Esophagus mucosa (tissue), 1 donor: ENCODE measurements at places on chromosomes 12 and 14.

DNA sequence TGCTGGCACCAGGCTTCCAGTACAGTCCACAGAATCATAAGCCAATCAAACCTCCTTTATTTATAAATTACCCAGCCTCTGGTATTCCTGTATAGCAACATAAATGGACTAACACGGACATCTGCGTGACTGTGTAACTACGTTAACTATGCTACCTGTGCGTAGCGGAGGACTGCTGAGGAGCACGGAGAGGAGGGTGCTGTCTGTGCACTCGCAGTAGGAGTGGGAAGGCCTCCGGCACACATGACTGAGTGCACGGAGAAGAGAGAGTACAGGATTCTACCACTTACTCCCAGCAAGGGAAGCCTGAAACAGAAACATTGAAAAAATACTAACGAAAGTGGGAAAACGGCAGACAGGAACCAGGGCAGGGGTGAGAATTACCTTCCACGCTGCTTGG, 22.9 kb downstream of the RAD52 start:
- ATAC-seq: no peak

DNA sequence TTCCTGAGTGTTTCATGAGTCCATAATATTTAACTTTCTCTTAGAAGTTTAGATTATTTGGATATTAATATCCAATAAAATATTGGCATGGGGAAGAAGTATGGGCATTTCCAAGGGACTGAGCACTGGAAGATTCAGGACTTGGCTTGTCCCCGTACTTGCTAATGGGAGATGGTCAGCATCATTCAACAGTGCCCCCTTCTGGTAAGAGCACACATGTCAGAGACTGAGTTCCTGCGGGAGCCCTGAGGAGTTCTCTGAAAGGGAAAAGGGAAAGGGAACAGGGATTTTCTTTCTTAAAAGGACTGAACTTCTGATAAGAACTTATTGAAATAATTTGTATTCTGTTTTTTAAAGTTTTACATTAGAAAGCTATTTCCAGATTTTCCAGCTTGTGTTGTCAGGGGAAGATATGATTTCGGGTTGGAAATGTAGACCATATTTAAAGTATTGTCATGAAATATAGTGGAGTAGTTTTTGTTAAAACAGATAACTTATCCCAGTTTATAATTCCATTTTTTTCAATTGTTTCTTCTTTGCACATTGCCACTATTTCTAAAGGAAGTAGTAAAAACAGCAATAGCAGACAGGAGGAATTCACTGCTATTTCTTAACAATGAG, 59.8 kb upstream of the C12orf71 start:
- peak; percentile 78 for ATAC-seq

DNA sequence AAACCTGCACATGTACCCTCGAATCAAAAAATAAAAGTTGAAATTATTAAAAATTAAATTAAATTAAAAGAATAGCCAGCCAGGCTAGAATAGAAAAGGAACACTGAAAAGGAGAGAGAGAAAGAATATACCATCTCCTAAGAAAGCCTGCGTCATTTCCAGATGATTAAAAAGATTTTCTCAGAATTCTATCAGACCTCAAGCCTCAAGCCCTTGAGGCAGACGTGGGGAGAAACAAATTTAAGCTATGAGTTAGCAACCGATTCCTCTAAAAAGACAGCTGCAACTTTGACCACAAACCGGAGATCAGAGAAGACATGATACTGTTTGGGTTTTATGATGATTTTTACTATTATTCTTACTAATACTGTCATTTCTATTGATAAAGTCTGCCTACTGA, 138.3 kb downstream of the KSR2 start:
- ATAC-seq: no peak

- no peak for ATAC-seq
Observed at GRCh38 chr14:24971255-24971654, 78.7 kb downstream of the STXBP6 start.

GRCh38 chr12:76560086-76560491, 518 bp upstream of the OSBPL8 start:
- no peak for ATAC-seq

DNA sequence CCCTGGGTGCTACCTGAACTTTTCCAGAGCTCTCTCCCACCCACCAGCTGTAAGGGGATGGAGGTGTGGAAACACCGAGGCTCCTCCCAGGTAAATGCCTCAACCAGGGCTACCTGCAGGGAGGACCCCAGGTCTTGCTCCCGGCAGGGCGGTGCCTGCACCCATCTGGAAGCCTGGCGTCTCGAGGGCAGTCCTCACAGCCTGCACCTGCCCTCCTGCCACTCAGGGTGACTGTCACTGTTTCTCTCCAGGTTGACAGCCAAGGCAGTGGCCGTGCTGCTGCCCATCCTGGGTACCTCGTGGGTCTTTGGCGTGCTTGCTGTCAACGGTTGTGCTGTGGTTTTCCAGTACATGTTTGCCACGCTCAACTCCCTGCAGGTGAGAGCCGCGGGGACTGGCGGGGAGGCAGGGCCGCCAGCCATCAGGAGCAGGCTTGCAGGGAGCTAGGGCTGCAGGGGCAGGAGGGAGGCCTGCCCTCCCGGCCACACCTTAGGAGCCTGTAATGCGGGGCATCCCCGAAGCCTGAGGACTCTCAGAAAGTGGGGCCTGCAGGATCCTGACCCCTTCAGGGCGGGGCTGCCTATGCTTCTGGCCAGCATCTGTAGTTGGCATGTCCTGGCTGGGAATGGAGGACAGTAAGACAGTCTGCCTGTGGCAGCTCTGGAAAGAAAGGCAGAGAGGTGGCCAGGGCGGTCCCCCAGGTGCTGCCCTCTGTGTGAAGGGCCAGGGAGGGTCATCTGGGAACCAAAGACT, 182.3 kb downstream of the ADGRD1 start:
- ATAC-seq: no peak

GRCh38 chr14:50736932-50737419, 68.9 kb upstream of the SAV1 start:
- no peak for ATAC-seq

GRCh38 chr14:101151226-101151926, 247.9 kb upstream of the RTL1 start:
- ATAC-seq: peak; percentile 87

GRCh38 chr12:24803430-24804245, 145.3 kb downstream of the BCAT1 start:
- no peak for ATAC-seq

- no peak for ATAC-seq
Observed at GRCh38 chr14:43105305-43105704, 1401.8 kb downstream of the FSCB start.

GRCh38 chr12:31257784-31258183, 68.2 kb downstream of the SINHCAF start:
- no peak for ATAC-seq

DNA sequence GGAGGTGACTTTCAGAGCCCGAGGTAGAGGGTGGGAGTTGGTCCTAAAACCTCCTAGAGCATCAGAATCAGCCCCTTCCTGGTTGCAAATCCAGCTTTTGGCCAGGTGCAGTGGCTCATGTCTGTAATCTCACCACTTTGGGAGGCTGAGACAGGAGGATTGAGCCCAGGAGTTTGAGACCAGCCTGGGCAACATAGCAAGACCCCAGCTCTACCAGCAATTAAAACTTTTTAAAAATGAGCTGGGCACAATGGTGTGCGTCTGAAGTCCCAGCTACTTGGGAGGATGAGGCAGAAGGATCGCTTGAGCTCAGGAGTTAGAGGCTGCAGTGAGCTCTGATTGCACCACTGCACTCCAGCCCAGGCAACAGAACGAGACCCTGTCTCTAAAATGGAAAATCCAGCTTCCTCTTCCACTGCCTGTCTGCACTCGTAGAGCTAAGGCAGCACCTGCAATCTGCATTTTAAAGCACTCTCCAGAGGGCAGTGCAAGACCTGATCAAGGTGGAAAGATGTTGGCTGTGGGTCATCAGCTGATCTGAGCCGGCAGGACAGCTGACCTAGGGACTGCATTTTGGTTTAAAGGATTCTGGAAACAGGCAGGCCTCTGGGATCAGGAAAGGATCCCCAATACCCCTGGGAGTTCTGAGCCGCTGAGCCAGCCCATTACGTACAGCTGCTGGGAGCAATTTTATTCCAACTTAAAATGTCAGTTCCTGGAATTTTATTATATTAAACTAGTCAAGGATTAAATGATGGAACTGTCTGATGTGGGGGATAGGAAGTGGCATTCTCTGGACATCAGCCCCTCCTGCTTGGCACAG, 1.8 kb upstream of the TESC start:
- no peak for ATAC-seq

DNA sequence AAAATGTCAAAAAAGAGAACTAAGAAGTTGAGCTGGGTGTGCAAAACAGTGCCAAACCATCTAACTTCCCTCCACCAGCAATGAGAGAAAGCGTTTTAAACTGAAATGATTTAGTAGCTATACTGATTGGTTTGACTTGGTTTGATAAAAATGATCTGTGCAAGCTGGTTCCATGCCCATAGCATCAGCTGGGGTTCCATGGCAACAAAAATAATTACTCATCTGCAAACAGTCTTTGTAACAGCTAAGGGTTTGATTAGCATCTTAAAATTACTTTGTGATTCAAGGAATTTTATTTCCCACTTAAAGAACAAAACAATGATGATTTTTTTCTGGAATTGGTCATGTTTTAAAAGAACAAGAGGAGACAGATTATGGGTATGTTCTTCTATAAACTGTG, 15.0 kb upstream of the BICD1 start:
- no peak for ATAC-seq

DNA sequence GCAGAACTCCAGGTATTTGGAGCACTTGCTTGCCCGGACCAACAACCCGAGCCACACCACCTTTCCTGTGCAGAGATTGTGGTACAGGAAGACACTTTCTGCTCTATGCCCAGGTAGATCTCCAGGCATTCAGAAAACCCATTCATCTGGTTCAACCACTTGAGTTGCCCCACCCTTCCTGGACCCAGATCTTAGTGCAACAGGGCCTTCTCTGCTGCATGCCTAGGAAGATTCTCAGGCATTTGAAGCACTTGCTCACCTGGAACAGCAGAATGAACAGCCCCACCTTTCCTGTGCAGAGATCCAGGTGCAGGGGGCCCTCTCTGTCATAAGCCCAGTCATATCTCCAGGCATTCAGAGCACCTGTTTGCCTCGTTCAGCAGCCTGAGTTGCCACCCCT, 412.8 kb upstream of the MGAT4C start:
- ATAC-seq: peak; percentile 99

DNA sequence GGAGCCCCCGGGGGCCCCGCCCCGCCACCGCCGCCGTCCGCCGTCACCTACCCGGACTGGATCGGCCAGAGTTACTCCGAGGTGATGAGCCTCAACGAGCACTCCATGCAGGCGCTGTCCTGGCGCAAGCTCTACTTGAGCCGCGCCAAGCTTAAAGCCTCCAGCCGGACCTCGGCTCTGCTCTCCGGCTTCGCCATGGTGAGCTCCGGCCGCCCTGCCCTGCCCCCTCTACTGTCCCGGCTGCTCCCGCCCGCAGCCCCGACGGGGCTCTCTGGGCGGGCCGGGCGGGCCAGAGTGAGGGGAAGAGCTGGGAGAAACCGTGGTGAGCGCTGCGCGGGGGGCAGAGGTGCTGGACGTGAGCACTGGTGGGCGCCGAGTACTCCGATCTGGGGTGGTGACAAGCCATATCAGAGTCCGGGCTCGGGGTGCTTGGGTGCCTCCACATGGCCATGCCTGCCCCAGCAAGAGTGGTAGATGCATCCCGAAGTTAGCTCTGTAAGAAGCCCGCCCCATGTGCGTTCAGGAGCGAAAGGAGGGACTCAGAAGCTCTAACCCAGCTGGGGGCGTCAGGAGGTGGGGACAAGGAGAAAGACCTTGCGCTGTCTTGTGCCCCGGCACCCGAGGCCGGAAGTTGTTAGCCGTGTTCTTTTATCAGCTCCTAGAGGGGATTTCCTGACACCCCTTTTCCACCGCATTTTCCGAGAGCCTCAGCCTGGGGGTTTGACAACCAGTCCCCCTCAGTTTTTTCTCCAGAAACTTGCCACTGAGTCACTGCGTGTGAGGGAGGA, 717 bp downstream of the ORAI1 start:
- ATAC-seq: peak; percentile 36

GRCh38 chr12:87216436-87216835, 812.8 kb downstream of the C12orf50 start:
- ATAC-seq: no peak

DNA sequence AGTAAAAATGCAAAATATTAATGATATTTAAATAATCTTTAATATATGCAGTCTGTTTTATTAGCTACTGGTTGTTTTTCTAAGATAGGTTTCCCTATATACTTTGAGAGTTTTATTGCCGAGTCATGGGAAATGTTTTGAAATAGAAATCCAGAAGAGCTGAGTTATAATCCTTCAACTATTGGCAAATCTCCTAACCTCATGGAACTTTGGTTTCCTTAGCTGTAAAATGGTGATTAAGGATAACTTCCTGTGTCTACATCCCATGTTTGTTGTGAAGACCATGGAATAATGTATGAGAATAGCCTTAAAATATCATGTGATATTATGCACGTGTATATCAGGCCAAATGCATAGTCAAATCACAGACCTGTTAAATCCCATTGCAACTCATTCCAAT, 51.0 kb downstream of the UNC79 start:
- ATAC-seq: no peak

GRCh38 chr14:62796431-62796830, 248.8 kb downstream of the KCNH5 start:
- no peak for ATAC-seq

GRCh38 chr12:3317841-3318501, 173.0 kb upstream of the PRMT8 start:
- no peak for ATAC-seq

GRCh38 chr14:51654533-51654845, 2.8 kb downstream of the FRMD6 start:
- ATAC-seq: no peak

DNA sequence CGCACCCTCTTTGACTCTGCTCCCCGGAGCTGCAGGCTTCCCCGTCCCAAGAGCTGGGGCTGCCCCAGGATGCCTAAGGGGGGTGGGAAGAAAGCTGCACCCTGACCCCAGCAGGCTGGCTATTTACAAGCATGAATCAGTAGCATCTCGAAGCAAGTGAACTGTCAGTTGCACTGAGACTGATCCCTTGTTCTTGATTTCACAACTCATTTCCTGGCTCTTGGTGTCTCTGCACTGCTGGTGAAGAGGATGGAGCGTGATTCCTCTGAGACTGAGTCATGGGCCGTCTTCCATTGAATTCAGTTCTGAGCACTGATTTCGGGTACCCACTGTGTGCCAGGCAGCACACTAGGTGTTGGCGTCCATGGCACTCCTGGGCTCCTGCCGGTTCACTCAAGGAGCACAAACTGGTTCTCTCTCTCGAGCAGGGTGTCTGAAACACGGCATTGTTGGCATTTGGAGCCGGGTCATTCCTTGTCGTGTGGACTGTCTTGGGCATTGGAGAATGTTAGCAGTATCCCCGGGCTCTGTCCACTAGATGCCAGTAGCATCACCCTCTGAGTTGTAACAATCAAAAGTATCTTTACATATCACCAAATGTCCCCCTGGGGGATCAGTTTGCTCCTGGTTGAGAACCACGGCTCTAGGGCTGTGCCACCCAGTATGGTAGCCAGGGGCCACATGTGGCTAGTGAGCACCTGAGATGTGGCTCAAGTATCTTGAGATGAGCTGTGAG, 86.9 kb downstream of the RIN3 start:
- ATAC-seq: peak; percentile 50

GRCh38 chr12:23810329-23810902, 139.1 kb downstream of the SOX5 start:
- ATAC-seq: no peak
